Progenitor cell of endocrine pancreas (in vitro differentiated cells): ENCODE measurements at places on chromosomes 5 and 9. TPM values are rescaled to one million over a fixed set of nuclear protein-coding genes. Genes with fewer than 3 reads are reported as not detected.

DNA sequence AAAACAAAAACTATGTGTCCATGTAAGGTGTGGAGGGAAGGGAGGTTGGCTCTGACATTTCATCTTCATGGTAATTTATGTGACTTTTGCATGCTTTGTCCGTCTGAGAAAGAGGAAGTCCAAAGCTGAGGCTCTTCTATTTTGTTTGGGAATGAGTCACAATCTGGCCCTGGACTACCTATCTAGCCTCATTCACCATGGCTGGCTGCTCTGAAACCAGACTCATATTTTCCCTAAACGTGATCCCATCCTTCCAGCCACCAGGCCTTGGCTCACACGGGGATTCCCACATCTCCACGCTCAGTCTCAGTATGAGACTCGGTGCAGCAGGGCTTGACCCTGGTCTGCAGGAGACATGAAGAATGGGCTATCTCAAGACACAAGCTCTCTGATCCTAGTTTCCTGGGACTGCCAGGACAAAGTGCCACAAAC lies 672.8 kb downstream of the ACTL7B start:
- no peaks in the 10 kb centered on the region for H3K36me3 ChIP-seq
- H3K4me3 ChIP-seq, result no peak overlapping the region
- no peaks in the 10 kb centered on the region for H3K4me1 ChIP-seq
- no peak for DNase-seq
- peaks cover 86% of the 10 kb centered on the region for H3K27me3 ChIP-seq

DNA sequence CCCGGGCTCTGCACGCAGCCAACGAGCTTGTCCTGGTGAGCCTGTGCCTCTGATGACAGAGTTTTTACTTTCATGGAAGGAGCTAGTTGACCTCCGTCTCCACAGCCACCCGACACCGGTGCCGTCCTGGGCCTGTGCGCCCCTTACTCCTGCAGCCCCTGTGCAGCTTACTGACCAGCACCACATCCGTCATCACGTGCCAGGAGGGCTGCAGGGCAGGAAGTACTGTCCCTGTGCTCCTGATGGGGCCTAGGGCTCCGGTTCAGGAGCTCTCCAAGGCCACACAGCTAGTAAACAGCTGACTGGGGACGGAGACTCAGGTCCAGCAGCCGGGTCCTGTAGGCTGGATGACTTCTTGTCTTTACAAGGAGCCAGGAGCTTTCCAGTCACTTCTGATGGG lies 10.2 kb downstream of the STKLD1 start:
- H3K36me3 ChIP-seq, result no peaks in the 10 kb centered on the region
- DNase-seq, result no peak
- H3K4me1 ChIP-seq, result peaks cover 11% of the 10 kb centered on the region
- H3K4me3 ChIP-seq, result no peak overlapping the region

The C1QTNF2 gene
- 0.11 and 0.14 TPM in 2 replicates for total RNA-seq

GRCh38 chr5:90558344-90559192 lies at the start of gene ADGRV1:
ADGRV1 (plus strand) TSS chr5:90558797; CDS start chr5:90558896, 99 bp downstream.
- H3K4me1 ChIP-seq, result peaks cover 32% of the 10 kb centered on the region
- peak within 1 kb of the TSS; percentile 97 for H3K27ac ChIP-seq
- peak within 1 kb of the TSS; percentile 91 for H3K4me3 ChIP-seq
- DNase-seq, result peak; percentile 91

The RMRP gene
- total RNA-seq, result 15,251 and 16,487 TPM in 2 replicates

DNA sequence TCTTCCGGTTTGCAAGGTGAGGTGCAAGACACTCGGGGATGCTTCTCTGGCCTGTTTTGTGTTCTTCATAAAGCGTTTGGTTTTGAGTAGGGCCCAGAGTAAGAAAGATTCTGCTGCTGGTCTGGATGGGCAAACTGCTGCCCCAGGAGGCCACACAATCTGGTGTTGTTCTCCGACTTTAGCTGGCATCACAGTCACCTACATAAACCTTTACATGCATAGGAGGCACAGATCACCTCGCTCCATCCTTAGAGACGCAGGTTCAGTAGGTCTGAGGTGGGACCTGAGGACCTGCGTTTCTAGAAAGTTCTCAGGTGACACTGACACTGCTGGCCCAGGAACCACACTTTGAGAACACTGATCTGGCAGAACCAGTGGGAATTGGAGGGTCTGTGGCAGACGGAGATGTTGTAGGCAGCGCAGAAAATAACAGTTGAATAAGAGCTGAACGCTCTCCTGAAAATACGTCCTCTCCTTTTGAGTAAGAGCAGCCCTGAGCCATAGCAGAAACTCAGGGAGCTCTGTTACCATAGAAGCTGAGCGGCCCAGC lies 3.9 kb upstream of the SLC6A3 start:
- no peak for DNase-seq
- H3K4me3 ChIP-seq, result no peak overlapping the region
- peaks cover 82% of the 10 kb centered on the region for H3K27me3 ChIP-seq
- no peak overlapping the region for H3K27ac ChIP-seq

The DTWD2 gene
- total RNA-seq, result 7.7 and 8.7 TPM in 2 replicates

The SLC36A2 gene
- not detected in 2 replicates for total RNA-seq

DNA sequence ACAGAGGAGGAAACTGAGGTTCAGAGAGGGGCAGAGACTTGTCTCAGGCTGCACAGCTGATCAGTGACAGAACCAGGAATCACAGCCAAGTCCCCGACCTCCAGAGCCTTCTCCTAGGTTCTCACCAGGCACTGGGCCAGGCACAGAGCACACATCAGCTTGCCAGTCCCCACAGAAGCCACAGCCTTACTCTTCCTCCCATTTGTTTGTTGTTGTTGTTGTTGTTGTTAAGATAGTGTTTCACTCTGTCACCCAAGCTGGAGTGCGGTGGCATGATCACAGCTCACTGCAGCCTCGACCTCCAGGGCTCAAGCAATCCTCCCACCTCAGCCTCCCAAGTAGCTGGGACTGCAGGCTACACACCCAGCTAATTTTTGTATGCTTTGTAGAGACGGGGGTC lies 41.4 kb downstream of the NAIF1 start:
- DNase-seq, result no peak
- no peak overlapping the region for H3K27ac ChIP-seq
- H3K27me3 ChIP-seq, result no peaks in the 10 kb centered on the region
- H3K4me3 ChIP-seq, result no peak overlapping the region
- no peaks in the 10 kb centered on the region for H3K36me3 ChIP-seq
- H3K4me1 ChIP-seq, result no peaks in the 10 kb centered on the region

- peaks cover 56% of the 10 kb centered on the region for H3K27me3 ChIP-seq
- H3K4me3 ChIP-seq, result no peak overlapping the region
- H3K36me3 ChIP-seq, result no peaks in the 10 kb centered on the region
- no peak overlapping the region for H3K27ac ChIP-seq
- DNase-seq, result no peak
These were observed 151.3 kb upstream of the IRX2 start for GRCh38 chr5:2902742-2903297.

- H3K36me3 ChIP-seq, result peaks cover 2% of the 10 kb centered on the region
- H3K27me3 ChIP-seq, result no peaks in the 10 kb centered on the region
- peak overlapping the region; percentile 50 for H3K4me3 ChIP-seq
- no peak overlapping the region for H3K27ac ChIP-seq
- no peak for DNase-seq
These were observed 49.1 kb upstream of the GRAMD2B start for GRCh38 chr5:126374109-126374416.

The IFNE gene
- 2.5 and 3.6 TPM in 2 replicates for total RNA-seq

DNA sequence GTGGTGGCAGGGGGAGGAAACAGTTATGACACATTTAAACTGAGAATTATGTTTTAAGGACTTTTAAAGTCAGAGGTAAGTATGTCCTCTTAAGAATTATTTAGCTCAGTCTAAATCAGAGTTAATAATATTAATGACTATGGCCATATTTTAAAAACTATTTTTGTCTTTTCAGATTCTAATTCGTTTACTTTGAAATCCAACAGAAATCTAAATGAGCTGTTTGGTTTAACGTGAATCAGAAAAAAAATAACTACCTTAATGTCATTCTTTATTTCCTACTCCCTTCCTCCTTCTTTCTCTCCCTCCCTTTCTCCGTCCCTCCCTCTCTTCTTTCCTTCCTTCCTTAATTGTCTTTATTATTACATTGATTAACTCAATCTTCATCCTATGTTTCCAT lies 14.7 kb downstream of the C1QTNF3 start:
- H3K4me1 ChIP-seq, result no peaks in the 10 kb centered on the region
- H3K27me3 ChIP-seq, result no peaks in the 10 kb centered on the region
- H3K27ac ChIP-seq, result no peak overlapping the region
- no peak for DNase-seq
- H3K36me3 ChIP-seq, result peaks cover 21% of the 10 kb centered on the region

- H3K4me1 ChIP-seq, result peaks cover 2% of the 10 kb centered on the region
- H3K4me3 ChIP-seq, result no peak overlapping the region
- H3K36me3 ChIP-seq, result peaks cover 5% of the 10 kb centered on the region
- H3K27ac ChIP-seq, result no peak overlapping the region
- H3K27me3 ChIP-seq, result no peaks in the 10 kb centered on the region
These were observed 30.1 kb downstream of the KIAA1958 start for GRCh38 chr9:112516769-112517168.

The KIF24 gene
- 9.1 and 10.0 TPM in 2 replicates for total RNA-seq

The MEGF10 gene
- total RNA-seq, result 8.2 and 12.5 TPM in 2 replicates

DNA sequence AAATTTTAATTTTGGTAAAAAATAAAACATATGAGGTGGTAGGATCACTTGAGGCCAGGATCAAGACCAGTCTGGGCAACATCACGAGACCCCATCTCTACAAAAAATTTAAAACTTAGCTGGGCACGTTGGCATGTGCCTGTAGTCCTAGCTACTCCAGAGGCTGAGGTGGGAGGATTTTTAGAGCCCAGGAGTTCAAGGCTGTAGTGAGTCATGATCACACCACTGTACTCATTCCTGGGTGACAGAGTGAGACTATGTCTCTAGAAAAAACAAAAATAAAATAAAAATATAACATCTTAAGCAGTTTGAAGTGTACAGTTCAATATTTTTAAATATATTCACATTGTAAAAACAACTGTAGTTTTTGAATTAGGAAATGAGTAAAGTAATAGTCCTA lies 108.3 kb downstream of the SMIM15 start:
- no peak for DNase-seq
- H3K4me1 ChIP-seq, result no peaks in the 10 kb centered on the region
- no peak overlapping the region for H3K4me3 ChIP-seq
- H3K27ac ChIP-seq, result no peak overlapping the region
- H3K27me3 ChIP-seq, result no peaks in the 10 kb centered on the region

The SLC45A2 gene
- total RNA-seq, result 2.4 and 4.2 TPM in 2 replicates

DNA sequence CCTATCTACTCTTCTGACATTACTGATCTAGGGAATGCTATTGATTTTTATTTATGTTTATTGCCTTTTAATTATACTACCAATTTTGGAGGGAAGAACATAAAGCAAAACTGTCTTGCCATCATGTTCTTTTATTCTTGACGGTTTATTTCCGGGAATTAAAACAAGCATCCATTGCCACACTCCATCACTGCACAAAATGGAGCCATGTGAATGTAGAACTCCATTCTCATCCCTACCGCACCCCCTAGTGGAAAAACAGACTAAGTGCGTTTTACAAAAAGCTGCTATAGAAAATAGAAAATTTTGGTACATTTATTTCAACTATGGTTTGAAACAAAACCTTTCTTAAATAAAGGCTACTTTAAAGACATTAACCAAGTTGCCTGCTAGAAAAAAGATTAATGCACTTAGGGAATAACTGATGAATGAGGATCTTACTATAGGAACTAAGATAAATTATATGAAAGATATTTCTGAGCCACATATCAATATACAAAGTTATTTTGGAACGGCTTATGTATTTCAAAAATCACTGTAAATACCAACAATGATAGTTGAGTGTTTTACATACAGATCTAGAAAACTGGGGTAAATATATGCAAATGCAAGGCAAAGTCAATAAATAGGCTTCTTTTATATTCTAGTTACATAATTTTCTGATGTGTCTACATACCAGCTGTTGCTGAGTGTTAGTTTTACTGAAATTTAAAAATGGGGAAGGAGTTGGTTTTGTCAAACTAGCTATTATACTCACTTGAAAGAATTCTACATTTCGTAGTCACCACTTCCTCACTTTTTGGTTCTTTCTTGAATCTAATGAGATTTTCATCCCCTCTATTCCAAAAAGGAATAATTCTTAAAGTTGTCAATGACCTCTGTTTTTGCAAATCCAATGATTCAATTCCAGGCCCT lies 26.5 kb downstream of the OXCT1 start:
- peaks cover 5% of the 10 kb centered on the region for H3K36me3 ChIP-seq
- no peaks in the 10 kb centered on the region for H3K27me3 ChIP-seq
- H3K4me3 ChIP-seq, result no peak overlapping the region
- no peak for DNase-seq

DNA sequence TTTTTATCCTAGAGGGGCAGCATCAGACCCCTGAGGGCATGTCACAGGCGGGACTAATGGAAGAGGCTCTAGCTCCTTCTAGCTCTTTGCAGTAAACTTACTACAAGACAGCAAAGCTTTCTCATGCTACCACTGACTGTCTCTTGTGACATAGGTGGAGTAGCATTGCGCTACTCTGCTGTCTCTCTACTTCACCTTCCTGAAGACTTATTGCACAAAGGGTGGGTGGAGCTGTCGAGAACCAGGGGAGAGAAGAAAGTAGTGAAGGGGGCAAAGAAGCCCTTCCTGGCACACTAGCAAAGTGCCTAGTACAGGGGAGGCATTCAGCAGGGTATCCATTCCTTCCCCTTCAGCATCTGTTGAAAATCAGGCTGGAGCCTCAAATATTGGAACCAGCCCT lies 36.1 kb upstream of the NEK6 start:
- DNase-seq, result no peak
- no peak overlapping the region for H3K27ac ChIP-seq
- H3K4me1 ChIP-seq, result peaks cover 9% of the 10 kb centered on the region

The PCDHA9 gene
- 3.4 and 3.8 TPM in 2 replicates for total RNA-seq

DNA sequence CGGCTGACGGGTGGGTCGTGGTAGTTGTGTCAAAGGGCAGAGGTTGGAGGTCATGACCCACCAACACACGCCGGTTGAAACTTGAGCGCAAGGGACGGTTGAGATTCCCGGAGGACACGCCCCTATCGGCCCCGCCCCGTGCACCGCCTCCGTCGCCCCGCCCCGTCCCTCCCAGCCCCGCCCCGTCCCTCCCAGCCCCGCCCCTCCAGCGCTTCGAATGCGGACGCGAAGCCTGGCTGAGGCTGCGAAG lies 226 bp upstream of the RANBP17 start:
- peaks cover 12% of the 10 kb centered on the region for H3K27me3 ChIP-seq
- H3K4me1 ChIP-seq, result peaks cover 18% of the 10 kb centered on the region
- H3K27ac ChIP-seq, result peak overlapping the region; percentile 80

DNA sequence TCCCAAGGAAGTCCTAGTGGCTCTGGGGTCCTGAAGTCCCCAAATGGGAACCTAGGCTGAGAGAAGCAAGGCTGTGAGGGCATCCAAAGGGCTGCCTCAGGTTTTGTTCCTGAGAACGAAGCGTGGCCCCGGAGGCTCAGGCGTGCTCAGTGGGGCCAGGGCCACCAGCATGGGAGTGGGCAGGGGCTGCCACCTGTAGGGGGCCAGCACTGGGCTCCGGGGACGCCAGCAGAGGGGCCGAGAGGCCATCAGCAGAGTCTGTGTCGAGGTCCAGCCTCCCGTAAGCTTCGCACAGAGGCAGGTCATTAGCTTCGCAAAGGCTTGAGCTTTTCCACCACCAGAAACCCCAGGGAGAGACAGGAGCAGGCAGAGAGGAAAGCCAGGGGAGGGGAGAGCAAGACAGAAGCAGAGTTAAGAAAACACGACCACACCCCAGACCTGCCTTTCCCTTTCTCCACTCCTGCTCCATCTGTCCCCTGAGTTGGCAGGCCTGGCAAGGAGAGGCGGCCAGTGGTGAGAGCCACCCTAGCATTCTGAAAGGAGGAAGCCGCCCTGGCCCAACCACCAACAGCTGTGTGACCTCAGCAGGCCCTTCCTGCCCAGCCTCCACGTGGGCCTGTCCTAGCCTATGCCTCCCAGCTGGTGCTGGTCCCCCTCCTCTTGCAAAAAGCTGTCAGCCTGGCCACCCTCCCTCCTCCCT lies 5.5 kb upstream of the SURF6 start:
- DNase-seq, result no peak
- no peaks in the 10 kb centered on the region for H3K27me3 ChIP-seq
- no peak overlapping the region for H3K4me3 ChIP-seq
- H3K36me3 ChIP-seq, result peaks cover 13% of the 10 kb centered on the region

- no peak overlapping the region for H3K27ac ChIP-seq
- H3K4me1 ChIP-seq, result peaks cover 2% of the 10 kb centered on the region
- DNase-seq, result no peak
- H3K36me3 ChIP-seq, result no peaks in the 10 kb centered on the region
- H3K4me3 ChIP-seq, result no peak overlapping the region
These were observed 103.1 kb downstream of the PAM start for GRCh38 chr5:102858221-102858620.
